ENCODE measurements at places on chromosomes 13 and 19.

- no peak for DNase-seq
Observed at GRCh38 chr13:23510544-23510916, 59.7 kb upstream of the TNFRSF19 start.

GRCh38 chr19:20078581-20079031 is 806 bp downstream of the ZNF90 start:
- peak; percentile 1 for DNase-seq

GRCh38 chr19:13151605-13152355 is 1.6 kb downstream of the IER2 start:
- DNase-seq = peak; percentile 96

GRCh38 chr19:19345232-19345631 is 24.6 kb downstream of the MAU2 start:
- no peak for DNase-seq

DNA sequence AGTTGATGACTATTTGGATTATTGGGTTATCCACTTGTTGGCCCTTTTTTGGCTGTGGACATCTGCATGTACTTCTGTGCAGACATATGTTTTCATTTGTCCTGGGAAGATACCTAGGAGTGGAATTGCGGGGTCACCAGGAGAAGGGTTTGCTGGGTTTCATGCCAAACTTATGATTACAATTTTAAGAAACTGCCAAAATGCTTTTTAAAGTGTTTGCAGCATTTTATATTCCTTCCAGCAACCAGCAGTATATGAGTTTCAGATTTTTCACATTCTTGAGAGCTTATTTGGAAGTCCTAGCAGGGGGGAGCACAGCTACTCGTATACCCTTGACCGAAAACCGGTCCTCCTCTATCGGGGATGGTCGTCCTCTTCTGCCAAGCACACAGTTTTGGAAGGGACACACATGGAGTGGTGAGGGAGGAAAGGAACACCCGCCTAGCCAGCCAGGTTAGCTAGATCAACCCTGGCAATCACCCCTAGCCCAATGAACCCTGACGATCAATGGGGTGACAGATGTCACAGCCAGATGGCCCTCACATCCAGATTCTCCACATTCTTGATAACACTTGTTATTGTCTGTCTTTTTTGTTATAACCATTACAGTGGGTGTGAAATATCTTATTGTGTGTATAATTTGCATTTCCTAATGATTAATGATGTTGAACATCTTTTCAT is 26.7 kb upstream of the RNF113B start:
- DNase-seq = no peak

All from NCI-H1092 treated with DMSO at 0.1 percent for 48 hours (cell line).